ENCODE measurements at places on chromosomes 11 and 22. TPM values are rescaled to one million over a fixed set of nuclear protein-coding genes. Genes with fewer than 3 reads are reported as not detected.

The SAA4 gene
- not detected for total RNA-seq

The RFPL1 gene
- total RNA-seq, result not detected

The CRYBA4 gene
- not detected for total RNA-seq

DNA sequence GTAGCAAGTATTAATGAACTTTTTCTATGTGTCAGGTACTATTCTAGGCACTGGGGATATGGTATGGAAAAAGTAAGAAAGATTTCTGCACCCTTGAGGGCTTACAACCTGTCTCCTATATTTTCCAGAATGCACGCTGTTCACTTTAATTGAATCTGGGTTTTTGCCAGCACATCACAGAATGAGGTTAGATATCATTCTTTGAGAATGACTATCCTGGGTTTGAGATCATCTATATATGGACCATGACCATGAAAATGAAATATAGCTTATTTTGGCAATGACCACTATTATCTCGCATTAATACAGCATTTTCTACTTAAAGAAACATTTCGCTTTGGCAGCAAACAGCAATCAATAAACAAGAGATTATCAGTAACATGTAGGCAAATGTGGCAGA lies 46.9 kb downstream of the C11orf71 start:
- no peaks in the 10 kb centered on the region for H3K4me1 ChIP-seq
- DNase-seq, result no peak
- no peaks in the 10 kb centered on the region for H3K36me3 ChIP-seq
- H3K27ac ChIP-seq, result no peak overlapping the region

DNA sequence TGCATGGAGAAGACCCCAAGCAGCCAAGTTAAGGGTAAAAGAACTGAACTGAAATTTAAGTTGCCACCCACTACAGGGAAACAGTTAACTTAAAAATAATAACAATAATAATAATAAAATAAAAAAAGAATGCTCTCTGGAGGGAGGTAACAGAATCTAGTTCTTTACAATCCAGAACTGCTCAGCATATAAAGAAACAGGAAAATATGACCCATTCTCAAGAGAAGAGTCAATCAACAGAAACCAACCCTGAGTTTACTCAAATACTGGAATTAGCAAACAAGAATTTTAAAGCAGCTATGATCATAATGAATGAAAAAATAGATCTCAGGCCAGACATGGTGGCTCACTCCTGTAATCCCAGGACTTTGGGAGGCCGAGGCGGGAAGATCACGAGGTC lies 53.8 kb downstream of the DENND5A start:
- H3K27ac ChIP-seq, result no peak overlapping the region
- no peaks in the 10 kb centered on the region for H3K27me3 ChIP-seq
- H3K36me3 ChIP-seq, result no peaks in the 10 kb centered on the region

GRCh38 chr11:62689421-62690183 lies at the start of gene LRRN4CL:
Gene LRRN4CL, minus strand, starts transcription at chr11:62689530. Its CDS starts 1,022 bp downstream, at chr11:62688508.
- H3K4me3 ChIP-seq, result no peak within 1 kb of the TSS
- no peaks in the 10 kb centered on the region for H3K36me3 ChIP-seq
- no peak within 1 kb of the TSS for H3K27ac ChIP-seq
- H3K27me3 ChIP-seq, result no peaks in the 10 kb centered on the region

GRCh38 chr11:110027627-110028371 lies 65.4 kb upstream of the ZC3H12C start:
- no peak overlapping the region for H3K4me3 ChIP-seq
- H3K27me3 ChIP-seq, result no peaks in the 10 kb centered on the region
- DNase-seq, result no peak

DNA sequence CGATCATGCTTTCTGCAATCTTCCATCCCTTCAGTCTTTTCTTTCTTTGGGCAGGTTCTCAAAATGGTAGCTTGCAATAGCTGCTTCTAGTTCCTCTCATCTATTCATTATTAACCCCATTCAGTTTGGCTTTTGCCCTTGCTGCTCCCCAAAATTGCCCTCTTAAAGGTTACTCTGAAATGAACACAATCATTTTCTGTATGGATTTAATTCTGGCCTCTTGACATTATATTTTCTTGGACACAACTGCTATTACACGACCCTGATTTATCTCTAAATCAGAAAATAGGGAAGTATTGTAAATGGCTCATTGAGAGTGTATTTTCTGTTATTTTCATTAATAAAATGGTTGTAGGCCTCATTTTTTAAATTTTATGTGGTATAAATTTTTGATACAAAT lies at the start of gene ANGPTL5:
ANGPTL5 (minus strand) TSS at position 101 of the 400 bp plus-strand sequence. CDS start 8,613 bp downstream, outside the sequence.
- H3K27me3 ChIP-seq, result no peaks in the 10 kb centered on the region
- DNase-seq, result no peak
- peaks cover 37% of the 10 kb centered on the region for H3K4me1 ChIP-seq
- no peaks in the 10 kb centered on the region for H3K36me3 ChIP-seq
